ENCODE measurements at places on chromosomes 16 and 17. TPM values are rescaled to one million over a fixed set of nuclear protein-coding genes. Genes with fewer than 3 reads are reported as not detected.

DNA sequence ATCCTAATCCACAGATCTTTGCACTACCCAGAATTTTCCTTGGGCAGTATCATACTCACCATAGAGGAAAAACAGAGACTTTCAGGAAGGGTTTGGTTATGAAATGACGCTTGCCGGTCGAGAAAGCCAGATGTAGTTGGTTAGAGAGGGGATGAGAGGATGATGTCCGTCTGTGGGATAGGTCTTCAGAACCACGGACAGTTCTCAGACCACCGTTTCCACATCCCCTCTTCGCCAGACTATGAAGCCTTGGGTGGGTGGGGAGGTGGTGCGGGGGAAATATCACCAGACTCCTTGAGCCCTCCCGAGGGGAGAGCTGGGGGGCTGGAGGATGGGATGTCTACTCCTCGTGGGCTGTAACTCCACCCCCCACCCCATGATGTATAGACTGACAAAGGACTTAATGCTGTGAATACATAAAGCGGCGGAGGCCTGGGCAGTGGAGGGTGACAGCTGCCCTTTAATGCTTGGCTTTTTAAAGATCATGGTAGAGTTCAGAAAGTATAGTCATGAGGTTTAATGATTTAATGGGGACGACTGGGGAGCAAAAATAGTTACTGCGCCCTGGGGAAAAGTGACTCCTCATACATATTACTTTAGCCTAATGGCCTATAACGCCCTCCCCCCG lies 96.6 kb downstream of the MRM1 start:
- no peak for DNase-seq

GRCh38 chr17:31453896-31454295 lies 62.4 kb downstream of the RAB11FIP4 start:
- DNase-seq = no peak

DNA sequence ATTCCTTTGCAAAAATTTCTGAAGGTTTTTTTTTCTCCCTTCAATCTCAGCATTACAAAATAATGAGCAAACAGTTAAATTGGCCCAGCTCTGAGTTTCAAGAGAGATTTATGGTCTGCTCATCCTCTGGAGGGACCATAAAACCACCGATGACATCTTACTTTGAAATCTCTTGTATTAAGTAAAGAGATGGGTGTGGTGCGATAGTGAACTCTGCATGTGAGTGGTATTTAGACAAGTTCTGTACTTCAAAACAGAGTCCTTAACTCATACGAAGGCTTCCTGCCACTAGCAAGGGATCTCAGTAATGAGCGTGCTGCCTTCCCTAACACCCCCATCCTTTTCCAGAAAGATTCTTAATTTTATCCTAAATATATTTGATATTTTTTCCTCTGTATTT lies 2.1 kb downstream of the FAM20A start:
- DNase-seq = no peak

- no peak for DNase-seq
Measured at GRCh38 chr16:14011001-14011400, 60.1 kb upstream of the MRTFB start.

- DNase-seq = no peak
Measured at GRCh38 chr17:2292100-2292499, 11.5 kb downstream of the SMG6 start.

DNA sequence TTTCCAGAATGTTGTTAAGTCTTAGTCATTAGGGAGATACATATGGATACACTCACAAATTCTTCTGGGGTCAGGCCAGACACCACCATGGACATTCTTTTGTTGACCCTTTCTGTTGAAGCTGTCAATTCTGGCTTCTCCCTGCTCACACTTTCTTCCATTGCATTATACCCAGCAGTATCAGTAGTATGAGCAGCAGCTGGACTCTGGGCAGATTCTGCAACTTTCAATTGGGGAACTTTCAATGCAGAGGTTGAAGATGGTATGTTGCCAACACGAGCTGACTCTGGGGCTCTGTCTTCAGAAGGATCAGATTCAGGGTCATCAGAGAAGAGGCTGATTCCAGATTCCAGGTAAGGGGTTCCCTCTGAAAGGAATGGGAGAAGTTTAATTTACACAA lies 45.8 kb downstream of the RND2 start:
- no peak for DNase-seq

DNA sequence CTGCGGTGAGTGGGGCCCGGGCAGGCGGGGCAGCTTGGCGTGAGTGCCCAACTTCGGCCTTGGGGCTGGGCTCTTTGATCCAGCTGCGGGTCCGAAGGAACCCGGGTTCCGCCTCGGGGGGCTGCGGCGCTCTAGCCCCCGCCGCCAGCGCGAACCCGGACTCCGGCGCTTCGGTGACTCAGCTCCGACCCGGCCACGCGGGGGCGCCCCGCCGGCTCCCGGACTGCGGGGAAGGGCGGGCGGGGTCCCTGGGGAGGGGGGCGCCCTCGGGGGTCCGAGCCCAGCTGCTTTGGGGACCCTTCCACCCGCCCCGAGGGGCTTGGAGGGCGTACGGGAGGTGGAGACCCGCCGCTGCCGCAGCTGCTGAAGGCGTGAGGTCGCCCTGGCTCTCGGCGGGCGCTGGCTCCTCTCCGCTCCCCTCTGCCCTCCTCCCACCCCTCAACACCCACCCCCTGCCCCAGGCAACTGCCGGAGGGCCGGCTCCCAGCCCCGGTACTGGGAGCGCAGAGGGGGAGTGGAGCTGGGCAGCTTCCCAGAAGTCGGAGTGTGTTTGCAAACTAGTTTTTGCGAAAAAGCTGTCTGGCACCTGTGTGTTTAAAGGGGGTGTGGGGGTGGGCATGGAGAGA lies 516 bp downstream of the CPNE2 start:
- no peak for DNase-seq

- no peak for DNase-seq
Measured at GRCh38 chr16:78549366-78549765, 449.9 kb downstream of the WWOX start.

C1QTNF1 gene
- 125 TPM for total RNA-seq

PFN1 gene
- 218 TPM for total RNA-seq

CES4A gene
- total RNA-seq = 7.8 TPM

Data from right atrium auricular region (tissue), 2 donors.